EL (cell line): ENCODE measurements at places on chromosomes 11 and 22.
A peak's percentile ranks its signal among the peaks of the same experiment; 100 is the strongest.

DNA sequence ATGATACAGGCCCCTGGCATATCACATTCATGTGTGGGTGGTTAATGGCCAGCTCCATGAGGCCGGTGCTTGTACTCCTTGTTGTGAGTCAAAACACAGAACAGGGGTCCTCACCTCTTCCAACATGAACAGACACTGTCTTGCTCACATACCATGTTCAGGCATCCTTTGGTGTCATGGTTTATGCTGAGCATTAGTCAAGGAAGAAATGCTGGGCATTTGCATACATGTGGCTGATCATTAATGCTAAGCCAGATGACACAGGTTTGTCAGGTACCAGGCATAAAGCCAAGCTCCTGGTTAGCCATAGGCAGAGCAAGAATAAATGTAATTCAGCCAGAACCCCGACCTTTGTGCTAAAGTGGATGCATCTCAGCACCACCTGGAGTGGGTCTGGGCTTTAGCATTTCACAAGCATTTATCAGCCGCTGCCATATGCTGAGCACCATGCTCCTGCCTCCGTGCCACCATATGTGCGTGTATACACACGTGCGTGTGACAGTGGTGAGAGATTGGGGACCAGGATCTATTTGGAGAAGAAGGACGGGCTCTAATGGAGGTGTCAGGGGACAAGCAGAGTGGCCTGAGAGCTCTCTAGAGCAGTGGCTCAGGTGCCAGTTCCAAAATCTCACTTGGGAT, 55.0 kb downstream of the MICAL2 start:
- no peak for DNase-seq

GRCh38 chr11:118016104-118016503, 29.9 kb downstream of the IL10RA start:
- no peak for DNase-seq

GRCh38 chr22:19703869-19704268, 10.4 kb upstream of the SEPTIN5 start:
- DNase-seq: no peak

- no peak for DNase-seq
Observed at GRCh38 chr11:117702946-117703598, 93.9 kb downstream of the DSCAML1 start.

GRCh38 chr11:46504817-46505613, 88.8 kb downstream of the AMBRA1 start:
- DNase-seq: peak; percentile 41

DNA sequence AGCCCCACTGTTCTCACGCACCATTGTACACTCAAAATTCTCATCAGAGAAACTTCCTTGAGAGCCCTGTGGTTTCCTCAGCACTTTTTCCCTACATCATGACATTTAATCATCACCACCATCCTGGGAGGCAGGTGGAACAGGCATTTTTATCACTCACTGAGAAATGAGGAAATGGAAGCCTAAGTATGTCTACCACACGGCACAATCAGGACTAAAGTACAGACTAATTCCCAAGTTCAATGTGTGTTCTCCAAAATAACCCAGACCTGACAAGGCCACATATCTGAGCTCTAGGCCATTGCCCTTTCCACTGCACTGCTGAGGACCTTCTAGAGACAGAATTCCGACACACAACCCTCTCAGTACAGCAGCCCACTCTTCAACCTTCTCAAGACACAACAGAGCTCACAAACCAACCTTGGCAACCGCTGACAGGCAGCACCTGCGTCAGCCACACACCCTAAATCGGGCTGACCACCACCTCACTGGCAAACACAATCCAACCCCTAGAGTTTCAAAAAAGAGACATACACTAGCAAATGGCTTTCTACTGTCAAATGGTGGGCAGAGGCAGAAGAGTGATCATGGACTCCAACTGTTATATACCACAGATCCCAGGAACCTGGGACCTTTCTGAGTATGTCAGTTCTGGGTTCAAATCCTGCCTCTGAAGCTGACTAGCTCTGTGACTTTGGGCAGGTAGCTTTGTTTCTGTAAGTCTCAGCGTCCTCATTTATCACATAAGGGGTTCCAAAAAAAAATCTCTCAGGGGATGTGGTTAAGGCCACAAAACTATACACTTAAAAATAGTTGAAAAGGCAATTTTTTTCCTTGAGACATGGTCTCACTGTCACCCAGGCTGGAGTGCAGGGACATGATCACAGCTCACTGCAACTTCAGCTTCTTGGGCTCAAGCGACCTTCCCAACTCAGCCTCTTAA, 16.3 kb downstream of the SMCO4 start:
- DNase-seq: no peak

DNA sequence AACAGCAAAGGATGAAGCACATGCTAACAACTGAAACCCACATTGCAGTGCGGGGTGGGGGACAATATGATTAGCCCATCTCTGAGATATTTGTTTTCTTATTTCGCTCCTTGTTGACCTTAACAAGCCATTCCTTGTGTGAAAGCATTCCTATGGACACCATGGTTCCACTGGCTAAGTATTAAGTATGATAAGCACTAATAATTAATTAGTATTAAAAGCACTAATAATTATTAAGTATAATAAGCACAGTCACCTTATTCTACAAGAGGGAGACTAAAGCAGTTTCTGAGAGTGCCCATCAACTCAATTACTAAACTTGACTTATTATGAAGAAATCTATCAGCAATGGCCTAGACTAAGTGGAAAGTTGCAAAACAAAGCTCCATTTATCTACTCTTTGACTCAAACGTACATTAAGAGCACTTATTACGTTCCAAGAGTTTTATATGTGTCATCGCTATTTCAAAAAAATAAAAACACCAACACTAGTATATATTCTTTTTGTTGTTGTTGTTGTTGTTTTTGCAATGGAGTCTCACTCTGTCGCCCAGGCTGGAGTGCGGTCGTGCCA, 65.3 kb downstream of the RBFOX2 start:
- DNase-seq: no peak

DNA sequence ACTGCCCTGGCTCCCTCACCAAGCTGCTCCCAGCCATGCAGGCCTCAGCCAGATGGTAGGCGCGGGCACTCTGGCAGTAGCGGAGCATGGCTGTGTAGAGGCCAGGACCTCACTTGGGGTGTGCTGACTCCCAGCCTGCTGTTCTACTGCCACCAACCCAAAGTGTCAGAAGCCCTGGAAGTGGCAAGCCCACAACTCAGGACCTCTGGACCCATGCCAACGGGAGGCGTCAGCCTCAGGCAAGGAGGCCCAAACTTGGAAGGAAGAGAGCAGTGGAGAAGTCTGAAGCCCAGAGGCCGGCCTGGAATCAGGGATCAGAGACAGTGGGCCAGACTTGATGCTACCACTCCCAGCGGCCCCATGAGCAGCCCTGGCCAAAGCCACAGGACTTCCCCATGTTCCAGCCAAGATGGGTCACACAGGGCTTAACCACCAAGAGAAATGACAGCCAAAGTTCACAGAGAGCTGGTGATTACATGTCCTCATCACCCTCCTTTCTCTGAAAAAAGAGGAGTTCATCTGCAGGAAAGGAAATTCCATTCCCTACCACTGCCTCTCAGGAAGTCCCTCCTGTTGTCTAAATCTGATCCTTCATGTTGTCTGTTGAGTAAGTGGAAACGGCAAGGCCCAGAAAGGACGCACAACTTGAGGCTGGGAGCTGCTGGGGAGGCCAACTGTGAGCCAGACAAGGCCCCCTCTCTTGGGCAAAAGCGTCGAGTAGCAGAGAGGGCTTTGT, 4.4 kb downstream of the ARRB1 start:
- DNase-seq: peak; percentile 49

DNA sequence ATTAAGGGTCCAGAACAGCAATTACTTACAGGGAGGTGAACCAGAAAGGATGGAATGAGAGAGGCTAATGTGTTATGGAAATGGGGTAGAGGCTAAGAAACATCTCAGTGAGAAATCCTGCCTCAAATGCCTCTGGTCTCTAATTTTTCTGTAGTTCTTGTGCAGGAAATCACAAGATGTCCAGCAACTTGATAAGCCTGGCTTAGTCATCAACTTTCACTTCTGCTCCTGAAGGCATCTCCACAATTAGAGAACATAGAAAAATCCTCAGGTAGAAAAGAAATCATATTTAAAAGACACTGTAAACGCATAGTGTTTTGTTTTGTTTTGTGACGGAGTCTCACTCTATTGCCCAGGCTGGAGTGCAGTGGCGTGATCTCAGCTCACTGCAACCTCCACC, 18.7 kb downstream of the MRGPRX4 start:
- no peak for DNase-seq

- DNase-seq: no peak
Observed at GRCh38 chr11:76997512-76997911, 36.7 kb upstream of the B3GNT6 start.

- no peak for DNase-seq
Observed at GRCh38 chr11:94524341-94524740, 12.1 kb downstream of the C11orf97 start.

- no peak for DNase-seq
Observed at GRCh38 chr22:41776381-41776780, 24.1 kb upstream of the CCDC134 start.

GRCh38 chr11:12232160-12232559, 121.8 kb downstream of the MICAL2 start:
- peak; percentile 20 for DNase-seq

- peak; percentile 76 for DNase-seq
Observed at GRCh38 chr11:119729951-119730613, 1.1 kb upstream of the NECTIN1 start.

DNA sequence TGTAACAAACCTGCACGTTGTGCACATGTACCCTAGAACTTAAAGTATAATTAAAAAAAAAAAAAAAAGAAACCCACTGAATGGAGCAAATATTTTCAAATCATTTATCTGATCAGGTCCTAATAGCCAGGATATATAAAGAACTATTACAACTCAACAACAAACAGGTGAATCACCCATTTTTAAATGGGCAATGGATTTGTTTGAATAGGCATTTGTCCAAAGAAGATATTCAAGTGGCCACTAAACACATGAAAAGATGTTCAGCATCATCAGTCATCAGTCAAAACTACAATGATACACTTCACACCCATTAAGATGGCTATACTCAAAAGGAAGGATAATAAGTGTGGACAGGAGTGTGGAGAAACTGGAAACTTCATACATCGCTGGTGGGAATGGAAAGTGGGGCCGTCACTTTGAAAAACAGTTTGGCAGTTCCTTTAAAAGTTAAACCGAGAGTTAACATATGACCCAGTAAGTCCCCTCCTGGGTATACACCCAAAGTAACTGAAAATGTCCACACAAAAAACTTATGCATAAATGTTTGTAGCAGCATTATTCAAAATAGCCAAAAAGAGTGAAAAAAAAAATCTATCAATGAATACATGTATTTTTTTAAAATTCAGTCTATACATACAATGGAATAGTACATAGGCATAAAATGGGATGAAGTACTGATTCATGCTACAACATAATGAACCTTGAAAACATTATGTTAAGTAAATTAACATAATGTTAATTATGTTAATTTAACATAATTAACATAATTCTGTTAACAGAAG, 53.1 kb downstream of the ARRB1 start:
- DNase-seq: no peak

GRCh38 chr11:69594481-69594880, 46.5 kb upstream of the CCND1 start:
- no peak for DNase-seq

GRCh38 chr11:75263944-75264349, 23.4 kb downstream of the TPBGL start:
- DNase-seq: no peak
